ENCODE measurements at places on chromosomes 7 and 10.

DNA sequence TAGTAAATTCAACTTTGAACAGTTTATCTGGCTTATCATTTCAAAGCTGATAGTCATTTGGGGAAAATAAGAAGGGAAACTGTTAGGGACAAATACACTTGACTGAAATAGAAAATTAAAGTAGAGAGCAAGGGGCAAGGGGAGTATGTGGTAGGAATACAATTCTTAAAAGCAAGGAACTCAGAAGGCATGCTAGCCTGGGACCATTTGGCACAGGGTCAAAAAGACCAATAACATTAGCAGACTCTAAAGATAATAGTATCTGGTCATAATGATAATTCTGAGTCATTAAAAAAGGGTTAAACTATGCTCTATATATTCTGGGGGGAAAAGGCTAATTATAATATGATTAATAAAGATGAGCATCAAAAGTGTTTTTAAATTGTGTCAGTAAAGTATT is 112.2 kb downstream of the CNOT4 start:
- no peak for DNase-seq

DNA sequence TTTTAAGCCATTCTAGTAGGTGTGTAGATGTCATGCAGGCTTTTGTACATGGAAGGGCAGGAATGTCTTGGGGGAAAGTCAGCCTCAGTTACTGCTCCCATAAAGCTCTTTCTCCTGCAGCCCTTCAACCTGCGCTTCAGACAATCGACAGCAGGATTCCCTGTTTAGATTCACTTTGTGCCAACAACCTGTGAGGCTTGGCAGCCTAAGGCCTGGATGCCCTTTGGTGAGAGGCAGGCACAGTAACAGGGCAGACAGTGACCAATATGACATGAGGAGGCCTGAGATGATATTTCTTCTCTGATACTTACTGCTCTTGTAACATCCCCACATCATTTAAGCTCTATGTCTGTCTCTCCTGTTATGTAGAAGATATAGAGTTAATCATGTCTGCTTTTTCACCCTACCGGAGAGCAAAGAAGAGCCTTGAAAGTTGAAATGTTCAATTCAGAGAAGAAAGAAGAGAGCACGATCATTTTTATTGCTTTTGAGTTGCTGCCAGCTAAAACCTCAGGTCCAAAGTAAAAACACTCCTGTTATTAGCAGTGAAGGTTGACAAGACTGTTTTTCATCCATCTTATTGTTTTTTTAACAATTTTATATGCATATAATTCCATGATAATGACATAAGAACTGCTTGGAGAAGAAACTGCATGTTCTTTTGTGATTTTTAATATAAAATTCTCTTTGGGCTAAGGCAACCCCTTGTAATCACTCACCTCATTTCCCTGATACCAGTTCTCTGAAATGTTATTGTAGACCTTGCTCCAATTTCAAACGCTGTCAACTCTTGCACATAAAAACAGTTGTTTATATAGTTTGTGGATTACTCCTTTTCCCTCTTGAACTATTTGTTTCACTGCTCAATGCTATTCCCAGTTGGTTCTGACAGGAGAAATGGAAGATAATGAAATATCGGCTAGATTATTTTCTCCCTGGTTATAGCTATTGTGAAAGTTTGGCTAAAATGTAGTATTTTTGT is 140.9 kb downstream of the GALNT17 start:
- no peak for DNase-seq

DNA sequence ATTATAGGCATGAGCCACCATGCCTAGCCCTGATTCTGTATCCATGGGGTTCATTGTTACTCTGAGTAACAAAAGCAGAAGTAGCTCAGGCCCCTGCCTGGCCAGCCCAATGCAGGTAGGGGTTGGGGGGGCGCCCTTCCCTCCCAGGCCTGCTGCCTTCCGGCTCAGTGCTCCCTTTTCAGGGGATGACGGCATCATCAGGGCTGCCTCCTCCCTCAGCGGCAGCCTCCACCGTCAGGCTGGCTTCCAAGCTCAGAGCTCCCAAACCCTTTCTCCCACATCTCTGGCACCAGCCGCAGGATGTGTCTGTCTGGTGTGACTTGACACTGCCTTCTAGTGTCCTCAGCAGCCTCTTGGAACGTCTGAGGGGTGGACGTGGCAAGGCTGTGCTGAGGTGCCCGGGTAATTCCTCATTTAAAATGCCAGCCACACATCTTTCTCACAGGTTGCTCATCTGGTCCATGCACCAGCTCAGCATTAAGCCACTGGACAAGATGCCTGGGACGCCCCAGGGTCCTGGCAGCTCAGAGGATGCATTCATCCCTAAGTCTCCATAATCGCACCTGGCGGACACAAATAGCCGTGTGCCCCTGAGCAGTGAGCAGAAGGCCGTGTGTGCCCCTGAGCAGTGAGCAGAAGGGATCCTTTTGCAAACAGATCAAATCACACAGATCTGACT is 38.2 kb downstream of the PAPOLB start:
- DNase-seq = no peak

DNA sequence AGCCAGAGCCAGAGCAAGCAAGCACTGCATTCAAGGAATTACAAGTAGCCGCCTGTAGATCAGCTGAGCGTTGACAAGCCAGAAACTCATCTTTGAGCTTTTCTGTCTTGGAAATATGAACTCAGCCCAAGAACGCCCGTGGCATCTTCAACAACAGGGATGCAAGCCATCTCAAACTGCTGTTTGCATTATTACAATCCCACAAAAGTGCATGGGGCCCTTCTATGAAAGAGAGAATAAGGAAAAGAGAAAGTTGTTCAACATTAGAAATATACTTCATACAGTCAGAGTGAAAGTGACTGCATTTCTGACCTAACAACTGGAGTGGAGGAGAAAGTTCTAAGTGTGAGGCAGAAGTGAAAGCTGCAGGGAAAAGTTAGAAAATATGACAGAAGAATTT is 6.5 kb downstream of the SGCE start:
- DNase-seq = no peak

DNA sequence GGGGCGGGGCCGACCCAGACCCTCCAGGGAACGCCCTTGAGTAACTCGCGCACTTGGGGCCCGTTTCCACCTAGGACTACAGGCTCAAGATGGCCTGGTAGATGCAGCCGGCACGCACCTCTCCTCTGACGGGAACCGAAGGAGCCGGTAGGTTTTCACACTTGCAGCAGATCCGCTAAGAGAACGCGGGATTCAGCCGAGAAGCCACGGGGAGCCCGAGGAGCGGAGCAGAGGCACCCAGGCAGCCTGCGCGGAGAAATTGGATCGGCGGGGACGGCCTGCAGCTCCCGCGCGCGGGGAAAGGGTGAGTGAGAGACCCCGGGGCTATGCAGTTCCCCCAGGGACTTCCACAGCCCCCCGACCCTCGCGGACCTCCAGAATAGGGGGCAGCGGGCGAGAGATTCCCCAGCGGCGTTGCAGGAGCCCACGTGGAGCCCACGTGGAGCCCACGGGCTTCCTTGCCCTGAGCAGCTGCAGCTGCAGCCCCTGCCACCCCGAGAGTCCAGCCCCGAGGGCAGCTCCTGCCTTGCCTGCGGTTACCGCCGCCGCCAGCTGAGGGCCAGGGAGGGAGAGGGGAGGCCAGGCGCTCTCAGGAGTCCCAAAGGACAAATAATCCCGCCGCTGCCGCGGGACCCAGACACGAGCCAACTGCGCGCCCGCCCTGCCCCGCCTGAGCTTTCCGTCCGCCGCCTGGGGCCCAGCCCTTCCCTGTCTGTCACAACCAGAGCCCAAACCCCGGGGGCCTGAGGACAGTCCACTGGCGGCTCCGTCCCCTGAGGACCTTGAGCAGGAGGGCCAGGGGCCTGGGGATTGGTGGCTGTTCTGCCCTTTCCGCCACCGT is 13.1 kb downstream of the IFT22 start:
- DNase-seq = no peak

DNA sequence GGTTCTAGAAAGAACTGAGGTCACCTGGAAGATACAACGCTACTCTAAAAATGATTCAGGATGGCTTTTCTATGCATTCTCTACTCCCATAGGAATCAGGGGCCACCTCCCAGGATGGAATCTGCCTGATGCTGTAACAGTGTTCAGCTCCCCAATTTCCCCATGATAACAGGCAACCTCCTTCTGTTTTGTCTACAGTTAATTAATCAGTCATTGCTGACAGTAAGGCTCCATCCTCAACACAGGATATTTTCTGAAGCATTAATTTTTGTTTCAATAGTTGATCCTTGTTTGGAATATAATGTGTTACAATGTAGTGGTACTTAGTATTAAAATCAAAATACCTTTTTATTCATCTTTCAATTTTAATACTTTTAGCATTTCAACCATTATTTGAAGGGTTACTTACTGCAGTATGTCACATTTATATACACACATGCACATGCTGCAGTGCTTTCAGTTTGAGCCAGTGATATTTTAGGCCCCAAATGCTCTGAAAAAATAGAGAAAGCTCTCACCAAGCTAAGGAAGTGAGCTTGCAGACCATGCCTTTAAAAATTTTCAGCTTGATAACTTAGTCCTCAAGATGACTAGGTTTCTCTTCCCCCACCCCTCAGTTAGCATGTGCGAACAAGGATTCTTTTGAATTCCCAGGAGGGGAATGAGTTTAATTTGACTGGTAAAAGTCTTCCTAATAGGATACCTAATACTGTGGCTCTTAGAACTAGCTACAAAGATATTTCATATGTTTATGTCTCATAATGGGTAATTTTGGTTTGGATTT is 592 bp upstream of the PIK3CG start:
- no peak for DNase-seq

GRCh38 chr10:103192089-103192450 is 1.0 kb downstream of the NT5C2 start:
- DNase-seq = no peak
